CD8-positive, alpha-beta memory T cell (primary cell): ENCODE measurements at places on chromosomes 6 and 20. TPM values are rescaled to one million over a fixed set of nuclear protein-coding genes. Genes with fewer than 3 reads are reported as not detected.

Gene EBF4
- 0.92 TPM for total RNA-seq

Gene FBXO30
- total RNA-seq, result 7.9 TPM

Gene HLA-DQB1
- total RNA-seq, result 22.7 TPM

Gene RAET1G
- total RNA-seq, result not detected

Gene PNPLA1
- not detected for total RNA-seq

Gene RAMACL
- total RNA-seq, result 0.13 TPM

Gene LEMD2
- total RNA-seq, result 55.5 TPM

Gene SLC22A7
- not detected for total RNA-seq

Gene GPR6
- not detected for total RNA-seq

Gene DEFB128
- not detected for total RNA-seq

Gene HLA-DRB5
- 0.82 TPM for total RNA-seq

Gene TBX18
- total RNA-seq, result not detected

Gene MAD2L1BP
- total RNA-seq, result 27.6 TPM

Gene SIM1
- not detected for total RNA-seq

Gene XKR7
- not detected for total RNA-seq

Gene PRSS16
- total RNA-seq, result 0.55 TPM

Gene C2
- total RNA-seq, result 0.70 TPM

Gene MLIP
- not detected for total RNA-seq

Gene LY6G5C
- 3.5 TPM for total RNA-seq
